ENCODE measurements at places on chromosomes 6 and 20.

- DNase-seq: no peak
These were observed 48.6 kb downstream of the TOMM6 start for GRCh38 chr6:41836022-41836659.

DNA sequence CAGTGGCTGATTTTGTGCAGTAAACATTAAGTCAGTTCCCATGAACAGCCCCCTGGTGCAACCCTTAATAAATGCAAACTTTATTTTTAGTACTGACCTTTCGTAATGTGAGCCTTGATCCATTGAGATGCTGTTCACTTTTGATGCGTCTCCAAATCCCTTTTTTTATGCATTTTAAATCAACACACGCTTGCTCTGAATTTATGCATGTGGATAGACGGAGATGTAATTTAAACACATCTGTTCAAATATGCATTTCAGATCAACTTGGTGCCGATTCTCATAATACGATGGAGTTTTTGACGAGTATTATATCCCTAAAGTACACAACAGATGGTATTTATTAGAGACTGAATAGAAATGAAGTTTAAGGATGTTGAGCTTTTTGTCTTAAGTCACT, 505.7 kb downstream of the CDKAL1 start:
- no peak for DNase-seq

- DNase-seq: no peak
These were observed 441.6 kb downstream of the HACE1 start for GRCh38 chr6:104418125-104418524.

GRCh38 chr6:142870787-142871415, 74.1 kb downstream of the HIVEP2 start:
- no peak for DNase-seq

DNA sequence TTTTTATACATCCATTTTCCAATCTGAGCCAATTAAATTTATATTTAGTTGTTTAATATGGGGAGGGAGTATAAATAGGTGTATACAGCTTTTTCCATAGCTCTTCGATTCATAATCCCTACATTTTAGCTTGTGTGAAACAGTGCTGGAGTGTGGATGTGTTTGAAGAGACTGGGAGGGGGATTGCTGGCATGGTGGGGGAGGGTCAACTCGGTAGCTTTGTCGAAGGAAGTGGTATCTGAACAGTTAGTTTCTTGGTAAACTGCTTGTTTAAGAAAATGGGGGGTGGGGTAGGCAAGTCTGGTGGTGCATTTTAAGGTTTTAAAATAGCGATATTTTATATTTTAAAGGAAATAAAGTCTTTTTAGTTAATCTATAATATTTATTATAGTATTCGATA, 1.4 kb upstream of the LIN28B start:
- DNase-seq: no peak

DNA sequence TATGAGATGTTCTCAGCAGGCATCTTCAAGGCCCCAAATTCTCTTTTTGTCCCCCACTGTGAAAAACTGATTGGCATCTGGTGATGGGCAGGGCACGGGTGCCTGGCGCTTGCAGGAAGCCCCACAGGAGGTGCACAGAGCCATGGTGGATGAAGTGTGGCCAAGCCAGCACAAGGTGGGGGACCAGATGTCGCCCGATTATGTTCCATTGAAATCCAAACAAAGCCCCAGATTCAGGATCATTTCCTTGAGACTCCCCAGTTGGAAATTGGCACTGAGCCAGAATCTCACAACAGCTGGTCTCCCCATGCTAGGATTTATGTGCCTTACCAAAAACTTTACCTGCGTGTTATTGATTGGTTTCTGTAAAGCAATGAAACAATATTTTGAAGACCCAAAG, 186.1 kb downstream of the ADAT2 start:
- no peak for DNase-seq

- no peak for DNase-seq
These were observed 2.3 kb upstream of the TGM3 start for GRCh38 chr20:2293486-2293885.

GRCh38 chr6:55773620-55774216, 101.7 kb downstream of the BMP5 start:
- no peak for DNase-seq

DNA sequence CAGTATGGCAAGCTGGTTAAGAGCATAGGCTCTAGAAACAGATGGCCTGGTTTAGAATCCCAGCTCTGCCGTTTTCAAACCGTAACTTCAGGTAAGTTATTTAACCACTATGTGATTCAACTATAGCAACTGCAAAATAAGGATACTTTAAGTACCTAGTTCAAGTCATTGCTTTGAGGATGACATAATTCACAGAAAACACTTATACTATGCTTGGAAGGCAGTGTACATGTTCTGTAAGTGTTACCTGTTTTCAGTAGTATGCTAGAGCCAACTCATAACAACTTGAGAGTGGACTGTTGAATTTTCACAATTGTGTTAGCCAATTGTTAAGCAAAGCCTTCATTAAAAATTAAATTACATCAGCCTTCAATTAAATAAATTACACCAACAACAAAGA, 134.8 kb upstream of the BEND6 start:
- DNase-seq: no peak

Data from esophagus squamous epithelium (tissue), 5 donors.